Activated CD8-positive, alpha-beta memory T cell treated with anti-CD3 and anti-CD28 coated beads for 1 hour (primary cell): ENCODE measurements at places on chromosomes 5 and 9.

GRCh38 chr9:88988796-88989641 lies 2.2 kb upstream of the S1PR3 start:
- no peak for DNase-seq

- DNase-seq: no peak
Observed at GRCh38 chr9:34125681-34126206, 754 bp downstream of the DCAF12 start.

DNA sequence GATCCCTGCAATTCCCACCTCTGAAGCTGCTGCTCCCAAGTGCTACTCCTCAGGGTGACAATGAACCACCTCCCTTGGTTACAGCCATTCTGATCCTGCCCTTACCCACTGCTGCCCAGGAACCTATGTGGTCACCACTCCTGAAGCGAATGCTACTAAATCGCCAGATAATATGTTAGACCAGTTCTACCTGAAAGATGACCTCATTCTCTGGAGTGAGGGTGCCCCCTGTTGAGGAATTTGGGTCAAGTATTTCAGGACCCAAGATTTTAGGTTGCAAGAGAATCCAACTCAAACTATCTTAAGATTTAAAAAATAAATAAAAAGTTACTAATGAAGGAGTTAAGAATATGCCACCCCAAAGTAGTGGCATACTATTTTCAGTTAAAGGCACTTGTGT lies 5.8 kb upstream of the SNAPC3 start:
- DNase-seq: no peak

- DNase-seq: no peak
Observed at GRCh38 chr5:72079288-72079687, 28.0 kb upstream of the MAP1B start.

DNA sequence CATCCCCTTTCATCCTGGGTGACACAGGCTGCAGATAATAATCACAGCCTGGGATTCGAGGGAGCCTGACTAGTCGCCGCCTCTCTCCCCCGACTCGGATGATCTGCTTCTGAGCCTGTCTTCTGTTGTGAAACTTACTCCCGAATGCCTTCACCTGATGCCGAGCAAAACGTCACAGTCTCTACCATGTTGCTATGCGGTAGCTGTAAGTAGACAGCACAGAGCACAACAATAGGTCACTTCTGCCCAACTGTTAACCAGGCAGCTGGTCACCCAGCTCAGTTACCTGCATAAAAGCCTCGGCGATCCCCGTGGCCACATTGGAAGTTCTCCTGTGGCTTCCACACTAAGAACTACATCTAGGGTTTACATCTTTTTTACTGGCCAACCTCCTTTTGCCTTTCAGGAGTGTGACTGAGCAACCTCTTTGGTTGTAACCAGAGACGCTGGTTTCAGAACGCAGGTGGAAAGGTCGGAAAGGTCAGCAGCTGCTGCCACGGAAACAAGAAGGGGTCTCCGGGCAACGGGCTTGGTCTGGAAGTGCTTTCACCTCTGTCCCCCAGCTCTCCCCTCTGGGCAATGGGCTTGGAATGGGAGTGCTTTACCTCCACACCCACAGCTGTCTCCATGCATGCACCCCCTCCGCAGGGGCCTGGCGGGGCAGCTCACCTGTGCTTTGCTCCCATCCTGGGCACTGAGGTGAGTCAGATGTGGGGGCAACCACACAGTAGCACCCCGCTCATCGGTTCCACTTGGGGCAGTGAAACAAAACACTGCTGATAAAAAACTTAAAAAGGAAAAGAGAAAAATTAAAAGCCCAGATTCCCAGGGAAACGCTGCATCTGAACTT lies 7.6 kb upstream of the PPP1R26 start:
- DNase-seq: no peak

DNA sequence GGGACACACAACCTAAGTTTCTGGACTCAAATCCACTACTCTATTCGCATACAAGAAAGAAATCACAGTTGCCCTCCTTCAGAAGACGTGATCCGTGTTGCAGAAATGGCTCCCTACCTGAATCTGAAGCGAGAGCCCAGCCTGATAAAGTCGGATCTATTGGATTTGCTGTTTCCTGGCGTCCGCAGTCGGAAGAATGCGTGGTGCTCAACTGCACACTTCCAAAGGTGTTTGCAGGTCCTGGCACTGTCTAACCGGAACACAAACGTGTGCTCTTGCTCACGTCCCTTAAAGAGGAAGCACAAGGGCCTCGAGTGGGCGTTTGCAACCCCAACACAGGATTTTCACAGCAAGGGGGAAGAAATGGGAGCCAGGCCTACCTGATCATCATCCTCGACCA lies 65.5 kb downstream of the EPB41L4B start:
- DNase-seq: no peak

- DNase-seq: no peak
Observed at GRCh38 chr5:74073257-74073656, 447.3 kb downstream of the ARHGEF28 start.

DNA sequence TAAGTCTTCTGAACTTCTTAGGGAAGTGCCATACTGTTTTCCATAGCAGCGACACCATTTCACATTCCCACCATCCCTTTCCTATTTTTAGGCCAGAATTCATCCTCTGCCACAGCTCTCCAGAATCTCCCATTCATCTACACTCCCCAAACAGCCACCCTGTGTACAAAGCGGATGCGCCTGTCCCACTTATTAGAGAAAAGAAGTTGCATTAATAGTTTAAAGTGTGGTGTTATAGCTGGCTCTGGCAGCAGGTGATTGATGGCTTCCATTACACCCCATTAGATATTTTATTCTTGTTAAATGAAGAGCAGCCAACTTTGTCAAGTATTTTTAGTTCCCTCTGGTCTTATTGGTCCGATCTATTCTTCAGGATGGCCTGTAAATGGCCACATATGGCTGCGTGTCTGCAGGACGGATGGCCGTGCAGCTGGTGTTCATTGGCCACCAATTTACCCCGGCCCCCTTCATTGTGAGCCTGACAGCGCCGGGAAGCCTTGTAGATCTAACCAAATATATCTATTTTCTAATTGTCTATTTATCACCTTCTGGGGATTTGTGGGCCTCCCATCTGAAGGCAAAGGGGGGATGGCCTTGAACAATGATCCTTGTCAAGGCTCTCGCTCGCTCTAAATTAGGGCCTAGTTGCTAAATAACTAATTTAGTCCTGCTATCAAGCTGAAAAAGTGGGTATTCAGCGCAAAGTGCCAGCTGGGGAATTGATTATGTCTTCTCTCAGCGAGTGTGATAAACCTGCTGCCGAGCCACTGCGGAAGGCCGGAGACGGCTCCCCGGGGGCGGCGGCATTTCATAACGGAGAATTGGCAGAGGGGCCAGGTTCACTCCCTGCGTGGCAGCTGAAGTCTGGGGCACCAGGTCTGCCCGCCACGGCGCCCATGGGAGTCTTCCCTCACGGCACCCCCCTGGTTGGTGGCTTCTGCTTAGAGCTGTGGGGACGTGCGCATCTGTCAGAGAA lies 141.1 kb downstream of the MELK start:
- no peak for DNase-seq

DNA sequence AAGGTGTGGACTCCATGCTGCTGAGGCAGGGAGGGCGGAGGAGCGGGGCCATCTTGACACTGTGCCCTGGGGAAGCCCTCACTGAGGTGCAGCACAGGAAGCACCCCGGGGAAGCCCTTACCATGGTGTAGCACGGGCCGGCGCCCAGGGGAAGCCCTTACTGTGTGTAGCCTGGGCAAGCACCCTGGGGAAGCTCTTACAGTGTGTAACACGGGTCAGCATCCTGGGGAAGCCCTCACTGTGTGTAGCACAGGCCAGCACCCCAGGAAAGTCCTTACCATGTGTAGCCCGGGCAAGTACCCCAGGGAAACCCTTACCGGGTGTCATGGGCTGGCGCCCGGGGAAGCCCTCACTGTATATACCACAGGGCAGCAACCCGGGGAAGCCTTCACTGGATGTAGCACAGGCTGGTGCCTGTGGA lies 62.6 kb upstream of the ZNF354B start:
- no peak for DNase-seq

DNA sequence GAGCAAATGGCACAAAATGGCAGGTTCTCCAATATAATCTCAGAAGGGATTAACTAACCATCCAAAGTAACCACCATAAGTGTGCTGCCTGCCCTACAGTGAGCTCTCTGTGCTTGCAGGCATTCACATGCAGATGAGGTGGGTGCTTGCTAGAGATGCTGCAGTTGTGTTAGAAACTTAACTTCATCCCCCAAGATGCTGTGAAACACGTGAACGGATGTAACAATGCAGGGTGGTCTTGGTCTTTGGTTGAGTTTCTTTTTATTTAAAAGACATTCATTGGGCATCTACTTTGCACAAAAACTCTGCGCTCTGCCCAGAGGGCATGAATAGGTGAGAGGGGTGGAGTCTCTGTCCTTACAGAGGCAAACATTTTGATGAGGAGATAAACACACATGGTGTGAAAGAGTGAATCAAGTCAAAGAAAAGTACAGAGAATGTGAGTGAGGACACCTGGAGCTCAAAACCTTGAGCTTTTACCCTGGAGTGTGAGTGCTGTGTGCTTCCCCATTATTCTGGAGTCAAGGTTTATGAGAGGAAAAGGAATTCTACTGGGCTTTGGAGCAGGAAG lies 143.9 kb upstream of the DAP start:
- no peak for DNase-seq

GRCh38 chr5:151819830-151820229 lies 48.1 kb downstream of the G3BP1 start:
- DNase-seq: no peak

DNA sequence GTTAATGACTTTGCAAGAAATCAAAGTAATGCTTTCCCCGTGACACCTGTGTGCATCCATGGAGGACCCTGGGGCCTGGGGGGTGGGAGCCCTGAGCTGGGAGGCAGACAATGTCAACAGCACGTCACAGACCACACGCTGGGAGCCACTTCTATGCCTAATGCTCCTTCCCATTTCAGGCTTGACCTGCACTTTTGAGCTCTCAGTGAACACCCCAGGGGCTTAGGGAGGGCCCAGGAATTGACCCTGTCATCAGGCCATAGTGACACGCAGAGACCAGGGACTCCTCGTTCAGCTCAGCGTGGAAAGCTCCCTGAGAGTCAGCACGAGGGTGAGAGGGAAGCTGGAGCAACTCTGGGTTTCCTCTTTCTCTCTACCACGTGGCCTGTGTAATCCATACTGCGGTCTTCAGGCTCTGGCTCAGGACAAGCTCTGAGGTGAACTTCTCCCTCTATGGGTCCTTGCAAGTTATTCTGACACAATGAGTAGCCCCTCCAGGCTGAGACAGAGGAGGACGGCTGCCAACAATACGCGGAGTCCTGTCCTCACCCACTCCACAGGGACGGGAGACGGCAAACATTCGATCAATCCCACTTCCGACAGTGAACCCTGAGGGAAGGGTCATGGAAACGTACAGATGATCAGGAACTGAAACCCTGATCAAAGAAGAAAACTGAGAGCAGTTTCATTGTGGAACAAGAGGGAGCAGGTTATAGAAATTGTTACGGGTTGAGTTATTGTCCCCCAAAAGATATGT lies 130.8 kb upstream of the IRX4 start:
- no peak for DNase-seq

DNA sequence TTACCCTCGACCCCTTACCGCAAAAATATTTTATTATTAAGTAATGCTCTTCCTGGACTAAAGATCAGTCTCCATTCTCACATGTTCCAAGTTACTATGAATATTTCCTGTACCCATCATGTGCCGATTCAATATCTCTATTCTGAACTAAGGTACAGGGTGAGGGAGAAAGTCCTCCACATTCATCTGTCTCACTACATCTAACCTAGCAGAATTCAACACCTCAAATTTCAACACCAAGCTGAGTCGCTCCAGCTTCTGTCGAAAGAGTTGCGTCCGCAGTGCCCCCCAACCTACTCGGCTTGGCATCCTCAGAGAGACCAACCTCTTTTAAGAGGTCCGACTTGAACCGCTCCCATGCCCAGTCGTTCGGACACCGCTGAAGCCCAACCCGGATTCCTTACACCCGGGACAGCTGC lies 1.0 kb downstream of the CERT1 start:
- DNase-seq: no peak

GRCh38 chr5:133340002-133340755 lies 272.2 kb downstream of the FSTL4 start:
- no peak for DNase-seq

DNA sequence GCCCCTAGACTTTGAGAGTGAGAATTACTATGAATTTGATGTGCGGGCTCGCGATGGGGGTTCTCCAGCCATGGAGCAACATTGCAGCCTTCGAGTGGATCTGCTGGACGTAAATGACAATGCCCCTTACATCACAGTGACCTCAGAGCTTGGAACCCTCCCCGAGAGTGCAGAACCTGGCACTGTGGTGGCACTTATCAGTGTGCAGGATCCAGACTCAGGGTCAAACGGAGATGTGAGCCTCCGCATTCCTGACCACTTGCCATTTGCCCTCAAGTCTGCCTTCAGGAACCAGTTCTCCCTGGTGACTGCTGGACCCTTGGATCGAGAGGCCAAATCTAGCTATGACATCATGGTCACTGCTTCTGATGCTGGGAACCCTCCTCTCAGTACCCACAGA lies 1.3 kb downstream of the PCDHGC4 start:
- no peak for DNase-seq

DNA sequence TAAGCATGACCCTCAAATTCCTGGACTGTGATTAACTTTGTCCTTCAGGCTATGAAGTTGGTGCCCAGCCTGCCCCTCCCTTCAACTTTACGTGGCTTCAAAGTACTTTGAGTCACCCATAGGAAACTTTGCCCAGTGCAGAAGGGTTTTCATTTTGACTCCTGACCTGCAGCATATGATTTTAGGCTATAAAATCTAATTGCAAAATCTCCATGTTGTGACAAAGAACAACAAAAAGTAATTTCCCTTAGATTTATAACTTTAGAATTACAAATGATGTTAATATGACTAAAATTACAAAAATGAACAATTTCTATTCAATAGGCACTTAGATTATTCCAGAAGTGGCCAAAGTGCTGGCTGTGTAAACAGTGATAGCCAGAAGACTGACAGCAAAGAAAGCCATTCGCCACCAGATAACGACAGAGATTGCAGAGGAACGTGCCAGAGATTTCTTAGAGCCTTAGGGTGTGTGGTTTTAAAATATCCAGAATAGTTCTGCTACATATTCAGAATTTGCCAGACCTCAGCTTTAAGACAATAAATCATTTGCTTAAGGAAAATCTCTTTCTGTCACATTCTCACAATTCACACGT lies 197.4 kb downstream of the SEMA5A start:
- no peak for DNase-seq

DNA sequence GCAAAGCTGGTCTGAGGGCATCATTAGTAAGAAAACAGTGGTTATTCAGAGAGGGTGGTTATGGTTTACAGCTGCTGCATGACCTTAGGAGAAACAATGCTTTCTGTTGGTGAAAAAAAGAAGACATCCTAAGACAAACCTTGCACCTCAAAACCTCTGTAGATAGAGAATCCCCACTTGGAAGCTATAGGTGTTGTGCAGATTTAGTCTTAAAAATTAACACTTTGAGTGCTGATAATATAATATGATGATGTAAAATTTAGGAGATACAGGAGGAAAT lies 1.4 kb upstream of the PTTG1 start:
- DNase-seq: no peak

- DNase-seq: no peak
Observed at GRCh38 chr5:98772415-98773213, 849 bp upstream of the RGMB start.

GRCh38 chr9:137534256-137535119 lies 15.7 kb downstream of the PNPLA7 start:
- no peak for DNase-seq
